ENCODE measurements at places on chromosomes 7 and 10.

GRCh38 chr7:120512701-120513100 is 239.7 kb downstream of the KCND2 start:
- no peak for DNase-seq

GRCh38 chr10:14353291-14353913 is 22.7 kb upstream of the FRMD4A start:
- DNase-seq: no peak

DNA sequence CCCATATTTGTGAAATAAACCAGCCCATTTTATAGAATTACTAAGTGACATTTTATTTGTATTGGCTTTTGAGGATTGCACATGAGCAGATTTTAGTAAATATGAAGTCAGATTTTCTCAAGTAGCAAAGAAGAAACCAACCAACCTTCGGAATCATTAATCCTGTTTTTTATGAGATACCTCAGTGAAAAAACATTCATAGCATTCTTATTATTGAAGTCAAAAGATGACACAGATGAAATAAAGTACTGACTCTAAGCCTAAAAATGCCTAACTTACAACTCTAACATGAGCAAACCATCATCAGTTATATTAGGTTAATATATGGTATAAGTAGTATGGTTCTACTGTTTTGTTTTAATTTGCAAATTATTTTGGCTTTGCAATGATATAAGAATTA is 59.9 kb upstream of the AGBL3 start:
- DNase-seq: no peak

- no peak for DNase-seq
Observed at GRCh38 chr10:33808475-33808874, 474.0 kb upstream of the NRP1 start.

DNA sequence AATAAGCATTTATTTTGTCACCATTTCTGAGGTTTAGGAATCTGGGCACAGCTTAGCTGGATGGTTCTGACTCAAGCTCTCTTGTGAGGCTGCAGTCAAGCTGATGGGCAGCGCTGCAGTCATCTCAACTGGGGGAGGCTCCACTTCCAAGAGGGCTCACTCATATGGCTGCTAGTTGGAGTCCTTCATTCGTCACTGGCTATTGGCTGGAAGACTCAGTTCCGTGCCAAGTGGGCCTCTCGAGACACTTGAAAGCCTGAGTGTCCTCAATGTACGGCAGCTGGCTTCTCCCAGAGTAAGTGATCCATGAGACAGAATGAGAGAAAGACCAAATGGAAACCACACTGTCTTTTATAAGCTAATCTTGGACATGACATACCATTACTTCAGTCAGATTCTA is 21.6 kb upstream of the COL13A1 start:
- DNase-seq: no peak

- DNase-seq: no peak
Observed at GRCh38 chr7:6020371-6021286, 10.5 kb upstream of the ANKRD61 start.

- DNase-seq: no peak
Observed at GRCh38 chr7:139808427-139808826, 20.6 kb upstream of the TBXAS1 start.

DNA sequence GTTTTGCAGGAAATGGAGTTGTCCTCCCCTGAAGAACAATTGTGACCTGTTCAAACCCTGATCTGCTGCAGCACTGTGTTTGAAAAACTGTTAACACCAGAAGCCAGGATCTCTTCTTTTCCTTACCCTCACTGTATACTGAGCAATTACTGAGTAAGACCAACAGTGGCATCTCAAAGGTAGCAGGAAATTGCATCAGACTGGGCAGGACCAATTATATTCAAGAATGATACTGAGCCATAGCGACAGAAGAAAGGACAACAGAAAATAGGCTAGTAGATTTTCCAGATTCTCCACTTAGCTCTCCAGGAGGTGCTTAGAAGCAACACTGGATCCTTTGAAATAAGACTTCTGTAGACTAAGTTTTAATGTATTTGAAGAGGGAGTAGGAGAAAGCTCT is 57.4 kb upstream of the INHBA start:
- DNase-seq: no peak

DNA sequence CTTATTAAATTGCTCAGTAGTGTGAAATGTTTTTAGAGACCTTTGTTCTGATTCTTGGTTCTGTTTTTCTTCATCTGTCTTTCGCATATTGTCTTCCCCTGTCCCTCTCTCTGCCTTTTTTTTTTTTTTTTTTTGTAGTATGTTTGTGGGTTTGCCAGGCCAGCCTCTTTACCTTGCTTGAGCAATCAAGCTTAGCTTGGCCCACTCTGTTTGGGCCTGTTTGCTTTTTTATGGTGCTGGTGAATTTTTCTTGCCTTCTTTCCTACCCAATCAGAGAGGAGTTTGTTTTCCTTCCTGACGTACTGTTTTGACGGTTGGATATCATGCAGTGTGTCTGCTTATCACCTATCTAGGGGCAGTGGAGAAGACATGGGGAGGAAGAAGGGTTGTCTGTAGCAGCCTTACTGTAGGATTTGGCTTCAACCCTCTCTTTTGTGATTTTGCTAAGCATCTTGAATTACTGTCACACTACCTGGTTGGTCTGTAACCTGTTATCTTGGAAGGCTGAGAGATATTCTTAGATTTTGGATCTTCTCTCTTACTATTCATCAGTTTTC is 64.0 kb downstream of the BBS9 start:
- DNase-seq: no peak

DNA sequence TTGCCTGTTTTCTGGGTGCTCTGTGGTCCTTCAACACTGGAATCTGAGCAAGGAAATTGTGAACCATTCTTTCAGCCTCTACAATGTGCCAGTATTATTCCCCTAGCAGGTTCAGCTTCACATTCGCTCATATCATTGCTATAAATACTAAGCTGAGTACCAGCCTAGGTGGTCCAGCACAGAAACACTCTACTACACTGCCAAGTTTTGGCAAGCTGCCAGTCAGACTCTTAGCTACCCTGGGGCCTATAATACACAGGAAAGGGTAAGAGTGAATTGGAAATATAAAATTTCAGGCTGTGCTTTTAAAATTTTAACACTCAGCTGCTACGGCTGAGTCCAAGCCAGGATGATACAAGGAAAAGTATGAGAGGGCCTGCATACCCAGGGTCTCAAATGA is 49.9 kb upstream of the PPP1R3A start:
- DNase-seq: no peak

- DNase-seq: no peak
Observed at GRCh38 chr7:47953822-47954221, 5.6 kb upstream of the PKD1L1 start.

- DNase-seq: no peak
Observed at GRCh38 chr7:135877805-135878204, 99.4 kb downstream of the MTPN start.

DNA sequence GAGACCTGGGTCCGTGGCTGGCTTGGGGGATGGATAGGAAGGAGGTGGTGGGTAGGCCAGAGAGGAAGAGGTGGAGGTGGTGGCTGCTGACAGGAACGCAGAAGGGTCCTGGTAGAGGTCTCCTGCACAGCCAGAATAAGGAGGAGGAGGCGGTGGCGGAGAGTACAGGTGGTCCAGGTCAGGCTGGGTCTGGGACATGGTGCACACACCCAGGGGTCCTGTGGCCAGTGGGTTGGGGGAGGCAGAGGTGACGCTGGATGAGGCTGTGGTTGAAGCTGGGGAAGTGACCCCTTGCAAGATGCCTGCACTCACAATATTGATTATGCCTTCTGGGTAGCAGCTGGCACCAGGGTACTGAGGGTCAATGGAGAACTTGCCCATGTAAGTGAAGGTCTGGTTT is 2.2 kb downstream of the EGR2 start:
- no peak for DNase-seq

- no peak for DNase-seq
Observed at GRCh38 chr7:2326951-2327350, 12.7 kb upstream of the SNX8 start.

DNA sequence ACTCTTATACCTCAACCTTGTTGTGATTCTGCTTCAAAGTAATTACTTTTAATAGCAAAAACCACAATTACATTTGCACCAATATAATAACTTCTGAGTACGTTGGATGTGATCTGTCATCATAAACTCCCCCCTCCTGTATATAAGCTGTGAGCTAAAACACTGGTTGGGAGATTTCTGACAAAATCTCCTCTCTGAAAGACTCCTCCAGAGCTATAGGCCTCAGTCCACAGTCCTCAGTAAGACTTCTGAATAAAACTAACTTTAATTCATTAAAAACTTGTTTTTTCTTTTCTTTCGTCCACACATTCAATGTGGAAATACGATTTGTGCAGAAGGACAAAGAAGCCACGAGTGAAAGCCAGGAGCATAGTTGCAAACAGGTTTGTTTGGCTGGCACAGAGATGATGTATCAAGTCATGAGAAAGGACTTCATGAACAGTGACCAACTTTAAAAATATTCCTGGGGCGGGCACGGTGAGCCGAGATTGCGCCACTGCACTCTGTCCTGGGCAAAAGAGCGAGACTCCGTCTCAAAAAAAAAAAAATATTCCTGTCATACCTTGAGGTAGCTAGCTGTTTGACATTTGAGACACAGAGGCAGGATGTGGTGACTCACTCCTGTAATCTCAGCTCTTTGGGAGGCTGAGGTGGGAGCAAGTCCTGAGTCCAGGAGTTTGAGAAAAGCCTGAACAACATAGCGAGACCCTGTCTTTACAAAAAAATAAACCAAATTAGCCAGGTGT is 91.1 kb upstream of the ARHGAP21 start:
- DNase-seq: no peak

DNA sequence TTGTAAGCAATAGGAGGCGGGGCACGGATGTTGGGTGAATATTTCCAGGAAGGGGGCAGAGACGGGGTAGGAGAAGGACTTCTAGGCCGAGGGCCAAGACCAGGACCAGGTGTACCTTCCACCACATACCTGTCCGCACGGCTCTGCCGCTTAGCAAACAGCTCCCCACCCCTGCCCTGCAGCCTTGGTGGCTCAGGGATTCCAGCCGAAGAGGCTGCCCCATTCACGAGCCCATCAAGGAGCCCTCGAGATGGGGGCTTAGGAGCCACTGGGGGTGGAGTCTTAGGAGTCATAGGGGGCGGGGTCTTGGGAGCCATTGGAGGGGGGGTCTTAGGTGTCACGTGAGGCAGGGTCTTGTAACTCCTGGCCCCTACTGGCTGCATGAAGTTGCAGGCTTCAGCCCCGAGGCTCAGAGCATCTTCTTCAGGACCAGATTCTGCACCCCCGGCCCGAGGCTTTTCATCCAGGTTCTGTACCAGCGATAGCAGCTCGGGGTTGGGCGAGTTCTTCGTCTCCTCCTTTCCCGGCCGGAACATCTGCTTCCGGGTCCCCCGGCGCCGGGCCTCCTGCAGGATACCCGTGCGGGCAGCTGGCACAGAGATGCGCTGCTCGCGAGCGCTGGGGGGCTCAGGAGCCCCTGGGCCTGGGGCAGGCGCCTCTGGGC is 6.1 kb upstream of the MYOZ1 start:
- no peak for DNase-seq

DNA sequence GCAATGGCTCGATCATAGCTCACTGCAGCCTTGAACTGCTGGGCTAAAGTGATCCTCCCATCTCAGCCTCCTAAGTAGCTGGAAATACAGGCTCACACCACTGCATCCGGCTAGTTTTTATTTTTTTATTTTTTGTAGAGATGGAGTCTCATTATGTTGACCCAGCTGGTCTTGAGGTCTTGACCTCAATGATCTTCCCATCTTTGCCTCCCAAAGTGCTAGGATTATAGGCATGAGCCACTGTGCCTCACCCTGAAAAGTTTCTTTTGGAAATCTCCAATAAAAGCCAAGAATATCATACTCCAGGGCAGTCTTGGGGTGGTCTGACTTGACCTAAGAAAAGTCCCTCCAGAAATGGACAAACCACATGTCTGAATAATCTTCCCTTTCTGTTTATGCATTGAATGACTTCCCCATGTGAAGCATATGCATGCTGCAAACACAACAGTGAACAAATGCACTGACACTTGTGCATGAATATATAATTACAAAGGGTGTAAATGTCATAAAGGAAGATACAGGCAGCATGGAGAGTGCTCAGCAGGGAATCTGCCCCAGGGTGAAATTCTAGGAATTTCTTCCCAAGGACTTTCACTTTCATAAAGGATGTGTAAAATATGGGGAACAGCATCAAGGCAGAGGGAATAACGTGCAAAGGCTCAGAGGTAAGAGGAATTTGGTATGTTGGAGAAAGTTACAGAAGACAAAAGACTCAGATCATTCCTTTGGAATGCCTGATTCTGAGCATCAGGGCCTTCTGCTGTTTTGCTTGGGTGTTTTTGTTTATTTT is 142.4 kb upstream of the LYZL1 start:
- DNase-seq: no peak

- DNase-seq: no peak
Observed at GRCh38 chr10:26790221-26790995, 70.3 kb downstream of the ABI1 start.

DNA sequence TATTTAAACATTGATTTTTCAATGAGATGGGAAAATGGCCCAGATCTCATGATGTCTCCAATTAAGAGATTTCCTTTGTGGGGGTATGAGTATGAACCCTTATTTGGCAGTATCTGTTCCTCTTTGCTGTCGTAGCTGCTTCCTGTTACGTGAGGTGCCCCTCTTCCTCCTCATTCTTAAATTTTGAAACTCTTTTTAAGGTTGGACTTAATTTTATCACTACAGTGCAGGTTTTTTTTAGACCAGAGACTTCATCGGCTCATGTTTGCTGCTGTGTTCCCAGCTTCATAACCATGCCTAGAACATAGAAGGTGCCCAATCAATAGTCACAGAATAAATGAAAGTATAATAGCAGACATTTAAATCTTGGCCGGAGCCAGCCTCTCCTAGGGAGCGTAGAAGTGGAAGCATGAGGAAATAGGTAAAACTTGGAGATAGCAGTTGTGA is 2.4 kb downstream of the MIOS start:
- no peak for DNase-seq

GRCh38 chr10:127815147-127815546 is 77.6 kb downstream of the CLRN3 start:
- DNase-seq: no peak

- DNase-seq: no peak
Observed at GRCh38 chr10:33041783-33042437, 83.9 kb upstream of the ITGB1 start.

- no peak for DNase-seq
Observed at GRCh38 chr7:123995617-123996326, 37.1 kb downstream of the TMEM229A start.

DNA sequence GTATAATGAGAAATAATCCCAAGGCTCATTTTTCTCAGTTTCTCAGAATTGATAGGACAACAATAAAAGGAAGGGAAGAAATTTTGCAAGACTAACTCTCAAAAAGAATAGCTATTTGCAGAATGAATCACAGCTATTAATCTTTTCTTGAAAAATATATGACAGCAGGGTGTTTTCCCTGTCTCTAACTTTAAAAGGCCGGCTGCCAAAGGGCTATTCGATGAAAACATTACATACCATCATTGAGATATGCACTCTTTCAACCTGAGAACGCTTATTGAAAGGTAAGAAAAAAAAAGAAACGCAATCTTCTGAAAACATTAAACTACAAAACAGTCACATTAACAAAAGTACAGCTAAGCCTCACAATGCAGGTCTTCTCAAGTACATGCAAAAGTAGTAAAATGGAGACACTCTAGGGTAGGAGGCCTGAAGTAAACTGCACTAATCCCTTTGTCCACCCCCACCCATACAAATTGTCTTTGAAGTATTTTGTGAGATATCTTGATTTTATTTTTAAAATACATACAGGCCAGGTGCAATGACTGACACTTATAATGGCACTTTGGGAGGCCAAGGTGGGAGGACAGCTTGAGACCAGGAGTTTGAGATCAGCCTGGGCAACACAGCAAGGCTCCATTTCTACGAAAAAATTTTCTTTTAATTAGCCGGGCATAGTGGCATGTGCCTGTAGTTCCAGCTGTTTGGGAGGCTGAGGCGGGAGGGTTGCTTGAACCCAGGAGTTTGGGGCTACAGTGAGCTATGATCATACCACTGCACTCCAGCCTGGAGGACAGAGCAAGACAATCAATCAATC is 83.0 kb downstream of the PARD3 start:
- DNase-seq: no peak
